NCI-H2029 (cell line): ENCODE measurements at places on chromosomes 7 and 10.

GRCh38 chr7:103445228-103446048 lies 569 bp downstream of the SLC26A5 start:
- peak; percentile 35 for DNase-seq

- no peak for DNase-seq
Observed at GRCh38 chr7:6260291-6261187, 11.9 kb downstream of the CYTH3 start.

GRCh38 chr7:93015779-93016481 lies 101.8 kb downstream of the SAMD9 start:
- DNase-seq: no peak

DNA sequence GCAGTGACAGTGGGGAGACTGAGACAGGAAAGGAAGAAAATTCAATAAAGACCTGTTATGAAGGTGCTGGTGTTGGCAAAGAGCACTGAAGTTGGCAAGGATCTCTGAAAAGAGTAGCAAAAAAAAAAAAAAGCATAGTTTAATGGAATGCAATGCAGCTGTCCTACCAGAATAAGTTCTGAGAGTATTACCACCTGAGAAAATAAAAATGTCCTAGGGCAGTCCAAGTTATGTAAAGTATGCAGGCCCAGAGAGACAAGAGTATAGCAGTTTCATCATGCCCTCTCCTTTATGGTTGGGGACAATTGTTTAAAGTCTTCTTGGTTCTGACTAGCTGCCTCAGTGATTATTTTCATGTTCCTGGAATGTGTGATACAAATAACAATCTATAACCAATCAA lies 1092.8 kb downstream of the SORCS3 start:
- no peak for DNase-seq

DNA sequence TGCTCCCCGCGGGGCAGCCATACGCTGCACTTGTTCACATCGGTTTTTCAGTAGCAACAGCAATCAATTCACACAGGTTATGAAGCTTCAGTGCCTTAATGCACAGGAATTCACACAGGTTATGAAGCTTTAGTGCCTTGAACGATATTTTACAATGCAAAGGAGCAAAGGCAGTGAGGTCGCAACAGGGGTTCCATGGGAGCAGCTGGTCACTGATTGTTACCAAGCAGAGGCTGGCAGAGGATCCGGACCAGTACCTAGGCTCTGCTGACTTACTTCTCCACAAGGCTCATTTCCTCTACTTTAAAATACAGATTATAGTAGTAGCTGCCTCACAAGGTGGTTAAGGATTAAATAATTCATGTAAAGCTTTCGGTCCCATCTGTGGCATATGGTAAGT lies 95.2 kb upstream of the ODAD2 start:
- no peak for DNase-seq

GRCh38 chr7:41103331-41103730 lies 599.6 kb downstream of the INHBA start:
- DNase-seq: no peak

DNA sequence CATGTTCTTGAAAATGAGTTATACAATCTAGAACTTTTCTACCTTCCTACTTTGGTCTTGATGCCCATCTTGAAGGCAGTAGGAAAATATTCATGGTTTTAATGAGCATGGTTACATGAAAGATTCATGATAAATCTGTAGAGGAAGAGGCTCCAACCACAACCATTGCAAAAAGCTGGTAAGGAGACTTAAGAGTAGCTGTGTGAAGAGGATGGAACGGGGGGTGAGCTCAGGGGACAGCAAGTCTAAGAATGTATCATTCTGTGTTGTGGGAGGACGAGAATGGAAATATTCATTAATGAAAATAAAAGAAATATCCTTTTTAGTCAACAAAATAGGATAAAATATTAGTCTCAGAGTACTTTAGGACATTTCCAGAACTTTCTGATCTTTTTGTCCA lies 81.1 kb downstream of the BMPER start:
- DNase-seq: no peak

- DNase-seq: no peak
Observed at GRCh38 chr10:127343821-127344220, 147.4 kb upstream of the INSYN2A start.

- DNase-seq: no peak
Observed at GRCh38 chr7:100599911-100600729, 2.0 kb upstream of the PCOLCE start.

DNA sequence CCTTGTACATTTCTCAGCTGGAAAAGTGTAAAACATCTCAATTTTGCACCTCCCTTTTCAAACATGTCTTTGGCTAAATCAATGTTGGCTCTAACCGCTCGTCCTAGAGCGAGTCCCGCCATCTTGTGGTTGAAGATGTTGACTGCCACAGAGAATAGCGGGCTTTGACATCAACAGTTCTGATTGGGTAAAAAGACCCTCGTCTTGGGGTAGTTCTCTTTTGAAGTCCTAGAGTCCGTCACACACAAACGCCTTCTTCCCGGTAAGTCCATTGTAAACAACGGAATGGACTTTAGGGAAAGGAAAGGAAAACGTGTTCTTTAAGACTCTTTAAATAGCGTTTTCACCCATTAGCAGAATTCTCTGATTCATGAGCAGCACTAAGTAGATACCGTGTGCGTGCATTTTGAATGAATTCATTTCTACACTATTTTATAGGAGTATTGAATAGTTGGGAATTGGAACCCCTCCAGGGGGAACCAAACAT lies 452 bp upstream of the RPP30 start:
- DNase-seq: peak; percentile 5

DNA sequence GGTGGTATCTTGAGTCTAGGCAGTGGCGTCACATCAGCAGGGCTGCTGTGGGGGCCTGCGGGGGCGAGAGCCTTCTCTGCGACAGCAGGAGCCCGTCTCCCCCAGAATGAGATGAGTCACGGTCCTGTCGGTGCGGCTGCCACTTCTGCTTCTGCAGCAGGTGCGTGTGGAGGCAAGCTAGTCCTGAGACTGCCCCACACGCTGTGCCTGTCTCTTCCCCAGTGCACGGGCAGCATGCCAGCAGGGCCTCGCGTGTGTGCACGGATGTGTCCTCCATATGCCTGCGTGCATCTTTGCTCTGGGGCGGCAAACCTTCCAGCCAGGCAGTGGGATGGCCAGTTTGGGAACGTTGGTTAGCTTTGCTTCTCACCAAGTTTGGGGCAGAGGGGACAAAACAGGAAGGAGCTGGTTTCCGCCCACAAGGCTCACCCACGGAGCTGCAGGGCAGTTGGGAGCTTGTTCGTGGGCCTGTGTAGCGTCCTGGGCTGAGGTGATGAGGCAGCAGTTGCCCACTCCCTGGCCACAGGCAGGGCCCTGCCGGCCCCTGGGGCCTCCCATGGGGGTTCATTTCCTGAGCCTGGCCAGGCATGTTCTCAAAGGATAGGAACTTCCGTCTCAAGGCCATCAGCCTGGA lies 60.8 kb upstream of the PPIF start:
- DNase-seq: no peak

DNA sequence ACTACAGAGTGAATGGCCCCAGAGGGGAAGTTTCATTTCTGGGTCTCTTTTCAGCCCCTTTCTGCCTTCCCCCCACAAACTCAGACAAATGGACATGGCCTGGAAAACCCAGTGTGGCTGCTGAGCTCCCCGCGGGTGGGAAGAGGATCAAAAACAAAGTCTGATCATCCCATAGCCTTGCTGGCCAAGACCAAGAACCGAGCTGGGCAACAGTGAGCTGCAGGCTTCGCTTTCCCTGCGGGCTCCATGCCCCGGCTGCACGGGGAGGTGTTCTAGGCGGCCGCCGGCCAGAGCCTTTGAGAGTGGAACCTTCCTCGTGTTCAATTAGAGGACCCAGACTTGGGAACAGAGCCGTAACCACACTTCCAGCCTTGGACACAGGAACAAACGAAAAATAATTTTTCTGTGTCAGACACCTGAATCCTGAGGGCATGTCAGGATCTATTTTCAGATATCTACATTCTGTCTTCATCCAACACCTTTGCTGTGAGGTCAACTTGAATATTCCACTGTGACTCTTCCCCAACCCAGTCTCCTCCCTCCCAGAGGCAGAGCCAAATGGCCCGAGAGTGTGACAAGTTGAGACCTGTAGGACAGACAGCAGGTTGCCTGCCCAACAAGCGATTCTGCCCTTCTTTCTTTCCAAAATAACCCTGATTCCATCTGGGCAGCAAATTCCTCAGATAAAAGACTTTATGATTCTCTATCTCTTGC lies 26.0 kb downstream of the WDR86 start:
- no peak for DNase-seq

DNA sequence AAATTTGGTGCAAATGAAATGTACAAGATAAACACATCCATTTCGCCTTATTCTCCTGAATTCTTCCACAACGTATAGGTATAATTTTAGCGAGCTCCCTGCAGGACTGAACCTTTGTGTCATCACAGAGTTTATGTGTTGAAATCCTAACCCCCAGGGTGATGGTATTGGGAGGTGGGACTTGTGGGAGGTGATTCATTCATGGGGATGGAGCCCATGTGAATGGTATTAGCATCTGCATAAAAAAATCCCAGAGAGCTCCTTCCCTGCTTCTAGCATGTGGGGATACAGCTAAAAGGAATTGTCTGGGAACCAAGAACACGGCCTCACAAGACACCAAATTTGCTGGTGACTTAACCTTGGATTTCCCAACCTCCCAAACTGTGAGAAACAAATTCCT lies 741.4 kb upstream of the VSTM2A start:
- DNase-seq: no peak

- DNase-seq: no peak
Observed at GRCh38 chr10:56653289-56653688, 292.2 kb upstream of the ZWINT start.

DNA sequence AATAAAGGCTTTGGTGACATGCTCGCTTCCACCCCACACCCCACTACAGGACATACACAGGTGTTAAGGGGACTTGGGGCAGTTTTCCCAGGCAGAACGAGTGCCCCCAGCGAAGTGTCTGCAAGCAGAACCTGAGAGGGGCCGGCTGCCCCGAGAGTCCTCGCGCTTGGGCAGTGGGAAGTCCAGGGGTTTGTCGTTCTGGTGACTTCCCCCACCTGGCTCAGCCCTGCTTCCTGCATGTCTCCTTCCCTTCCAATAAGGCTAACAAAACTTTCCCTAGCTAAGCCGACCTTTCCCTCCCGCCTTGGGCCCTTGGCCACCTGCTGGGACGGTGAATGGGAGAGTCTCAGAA lies 916 bp downstream of the VWA2 start:
- no peak for DNase-seq

- no peak for DNase-seq
Observed at GRCh38 chr10:92327445-92328433, 36.8 kb downstream of the MARCHF5 start.

GRCh38 chr10:1166101-1166827 lies 110.1 kb downstream of the WDR37 start:
- DNase-seq: no peak

GRCh38 chr7:108094346-108094745 lies 35.8 kb downstream of the LAMB4 start:
- no peak for DNase-seq

DNA sequence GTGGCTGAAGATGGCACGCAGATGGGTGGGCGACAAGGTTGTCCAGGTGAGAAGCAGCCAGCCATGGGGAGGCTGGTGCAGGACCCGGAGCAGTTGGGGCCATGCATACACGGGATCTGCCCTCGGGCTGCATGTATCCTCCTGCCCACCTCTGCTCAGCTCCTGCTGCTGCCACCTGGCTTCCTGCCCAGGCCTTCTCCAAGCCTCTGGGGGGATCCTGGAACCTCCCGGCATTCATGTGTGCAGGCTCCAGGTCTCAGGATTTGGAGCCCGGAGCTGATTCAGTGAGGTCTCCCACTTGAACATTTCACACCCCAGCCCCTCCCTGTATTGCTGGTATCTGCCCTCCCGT lies 27.0 kb downstream of the PDGFA start:
- DNase-seq: no peak

DNA sequence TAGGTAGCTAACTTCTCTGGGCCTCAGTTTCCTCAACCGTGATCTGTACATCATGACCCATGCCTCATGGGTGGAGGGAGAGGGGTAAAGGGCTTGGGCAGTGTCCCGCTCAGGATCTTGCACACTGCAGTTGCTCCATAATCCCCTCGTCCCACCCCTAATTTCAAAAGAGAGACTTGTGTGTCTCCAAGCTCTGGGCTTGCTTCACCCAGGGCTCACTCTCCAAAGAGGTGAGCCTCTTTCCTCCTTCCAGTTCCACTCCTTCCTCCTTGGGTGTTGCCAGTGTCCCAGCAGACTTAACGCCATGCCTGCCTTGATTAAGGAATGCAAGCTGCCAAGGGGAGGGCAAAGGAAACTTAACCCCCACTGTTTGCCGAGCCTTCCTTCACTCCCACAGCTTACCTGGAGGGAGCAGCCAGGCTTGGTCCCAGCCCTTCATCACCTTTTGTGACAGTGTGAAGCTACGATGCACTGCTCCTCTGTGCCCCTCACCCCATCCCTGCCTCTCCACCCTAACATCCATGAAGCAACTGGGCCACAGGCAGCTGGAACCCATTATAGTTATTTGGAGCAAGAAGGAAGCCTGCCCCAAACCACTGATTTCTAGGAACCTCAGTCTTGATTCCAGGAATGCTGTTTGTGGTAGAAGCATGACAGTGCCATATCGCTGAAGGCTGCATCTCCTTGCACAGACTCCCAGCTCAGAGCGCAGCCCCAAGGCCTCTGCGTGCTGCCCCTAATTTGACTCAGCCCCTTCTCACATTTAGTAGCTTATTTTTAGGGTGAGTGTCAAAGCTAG lies 363.3 kb downstream of the TNS3 start:
- DNase-seq: no peak

GRCh38 chr7:94039368-94040035 lies 35.3 kb upstream of the BET1 start:
- no peak for DNase-seq

- DNase-seq: no peak
Observed at GRCh38 chr7:103307503-103308231, 10.4 kb downstream of the PMPCB start.

- no peak for DNase-seq
Observed at GRCh38 chr7:116621649-116622048, 50.3 kb upstream of the MET start.

DNA sequence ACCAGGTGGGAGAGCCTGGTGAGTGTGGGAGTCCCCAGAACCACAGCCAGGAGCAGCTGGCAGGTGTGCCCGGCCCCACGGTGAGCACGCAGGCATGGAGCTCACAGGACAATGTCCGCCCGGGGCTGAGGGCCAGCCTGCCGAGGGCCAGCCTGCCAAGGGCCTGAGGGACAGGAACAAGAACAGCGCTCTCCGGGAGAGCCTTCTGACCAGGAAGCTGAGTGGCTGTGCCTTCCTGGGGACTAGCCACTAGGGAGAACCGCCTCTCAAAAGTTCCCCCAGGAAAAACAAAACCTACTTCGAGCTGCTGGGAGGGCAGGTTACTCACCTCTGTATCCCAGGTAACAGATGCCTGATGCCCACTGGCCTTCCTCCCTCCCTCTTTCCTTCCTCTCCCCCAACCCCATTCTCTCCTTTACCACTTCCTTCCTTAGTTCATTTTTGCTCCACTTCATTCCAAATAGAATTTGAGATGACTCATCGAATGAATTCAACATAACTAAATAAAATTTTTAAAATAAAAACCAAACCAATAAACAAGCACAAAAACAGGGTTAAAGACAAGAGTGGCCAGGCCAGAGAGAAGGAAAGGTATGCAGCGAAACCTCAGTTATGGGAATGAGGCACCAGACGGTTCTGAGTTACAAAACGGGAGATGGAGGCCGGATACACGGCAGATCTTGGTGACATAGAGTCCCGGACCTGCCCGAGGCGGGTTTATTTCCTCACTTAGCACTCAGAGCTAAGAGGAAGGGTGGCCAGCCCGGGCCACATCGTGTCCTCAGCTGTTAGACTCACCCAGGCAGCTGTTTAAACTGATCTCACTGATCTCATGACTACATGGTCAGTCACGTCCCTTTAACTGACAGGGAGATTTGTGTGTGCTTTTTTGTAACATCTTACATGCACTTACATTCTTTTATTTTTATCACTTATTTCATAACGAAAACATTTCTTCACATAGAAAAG lies 128.5 kb downstream of the TNS3 start:
- DNase-seq: peak; percentile 33

GRCh38 chr10:96645191-96645721 lies 58.4 kb upstream of the TM9SF3 start:
- DNase-seq: no peak
